ENCODE measurements at places on chromosomes 12 and 14. TPM values are rescaled to one million over a fixed set of nuclear protein-coding genes. Genes with fewer than 3 reads are reported as not detected.
A peak's percentile ranks its signal among the peaks of the same experiment; 100 is the strongest.

DNA sequence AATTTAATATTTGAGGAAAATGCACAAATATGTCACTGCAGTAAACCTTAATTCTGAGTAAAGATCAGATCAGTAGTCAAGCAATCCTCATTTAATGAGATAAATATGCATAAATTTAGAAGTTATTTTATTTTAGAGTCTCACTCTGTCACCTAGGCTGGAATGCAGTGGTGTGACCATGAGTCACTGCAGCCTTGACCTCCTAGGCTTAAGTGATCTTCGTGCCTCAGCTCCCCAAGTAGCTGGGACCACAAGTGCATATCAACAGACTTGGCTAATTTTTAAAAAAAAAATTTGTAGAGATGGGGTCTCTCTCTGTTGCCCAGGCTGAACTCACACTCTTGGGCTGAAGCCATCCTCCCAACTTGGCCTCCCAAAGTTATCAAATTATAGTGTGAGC lies 41.3 kb downstream of the LMO3 start:
- no peak for DNase-seq

The TAS2R31 gene
- 0.90 TPM for polyA plus RNA-seq

DNA sequence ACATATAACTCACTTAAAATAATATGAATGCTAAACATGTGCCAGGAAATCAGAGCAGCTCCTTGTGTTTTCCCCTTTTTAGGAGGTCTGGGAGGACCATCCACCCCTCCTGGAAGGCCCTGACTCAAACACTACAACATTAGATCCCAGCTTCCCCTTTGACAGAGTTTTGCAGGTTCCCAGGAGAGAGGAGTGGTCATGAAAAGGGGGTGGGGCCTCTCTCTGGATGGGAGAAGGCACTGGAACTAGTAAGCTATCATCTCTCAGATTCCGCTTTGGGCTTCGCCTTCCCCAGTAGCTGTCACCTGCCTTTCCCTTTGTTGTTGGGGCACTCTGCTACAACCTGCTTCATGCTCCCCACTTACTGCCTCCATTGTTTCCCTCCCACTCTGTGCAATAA lies 149.2 kb downstream of the ZFP36L1 start:
- no peak for DNase-seq

DNA sequence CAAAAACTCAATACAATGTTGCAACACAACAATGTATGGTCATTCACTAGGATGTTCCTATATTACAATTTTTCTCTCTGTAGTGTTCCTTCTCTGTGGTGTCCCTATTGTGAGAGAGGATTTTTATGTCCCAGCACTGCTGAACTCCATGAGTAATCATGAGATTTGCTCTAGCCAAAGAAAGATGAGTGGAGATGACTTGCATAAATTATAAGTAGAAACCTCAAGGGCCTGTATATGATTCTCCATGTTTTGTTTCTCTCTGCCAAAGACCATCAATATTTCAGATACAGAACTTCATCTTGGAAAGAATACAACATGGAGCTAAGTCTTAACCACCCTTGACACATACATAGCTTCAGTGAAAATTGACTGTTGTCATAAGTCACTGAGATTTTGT lies 579.1 kb downstream of the TMTC2 start:
- DNase-seq: no peak

DNA sequence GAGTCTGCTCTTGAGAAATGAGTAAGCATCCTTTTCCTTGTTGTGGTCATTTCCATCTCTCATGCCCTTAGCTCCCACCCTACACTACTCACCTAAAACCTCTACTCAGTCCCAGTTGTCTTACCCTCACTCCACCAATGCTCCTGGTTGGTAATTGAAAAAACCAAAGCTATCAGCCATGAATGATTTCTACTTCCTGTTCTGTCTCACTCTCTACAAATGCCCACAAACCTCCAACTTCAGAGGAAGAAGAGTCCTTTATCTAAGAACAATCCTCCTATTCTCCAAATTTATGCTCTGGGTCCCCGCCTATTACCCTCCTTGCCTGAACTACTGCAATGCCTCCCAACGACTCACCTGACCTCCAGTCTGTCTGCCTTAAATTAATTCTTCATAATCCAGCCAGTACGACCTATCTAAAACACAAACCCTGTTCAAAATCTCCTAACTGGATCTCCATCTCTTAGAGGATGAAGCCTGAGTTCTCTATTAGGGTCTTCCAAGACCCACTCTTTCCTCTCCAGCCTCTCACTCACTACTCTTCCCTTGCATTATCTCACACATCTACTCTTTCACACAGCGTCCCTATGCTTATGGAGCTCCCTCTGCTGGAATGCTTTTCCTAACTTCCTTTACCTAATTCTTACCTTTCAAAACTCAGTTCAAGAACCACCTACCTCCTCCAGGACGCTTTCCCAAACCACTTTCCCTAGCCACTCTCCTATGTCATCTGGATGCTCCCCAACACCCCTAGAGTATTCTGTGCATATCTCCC lies 2.2 kb downstream of the DHRS1 start:
- no peak for DNase-seq

GRCh38 chr12:97398704-97399103 lies 63.9 kb upstream of the RMST start:
- no peak for DNase-seq

DNA sequence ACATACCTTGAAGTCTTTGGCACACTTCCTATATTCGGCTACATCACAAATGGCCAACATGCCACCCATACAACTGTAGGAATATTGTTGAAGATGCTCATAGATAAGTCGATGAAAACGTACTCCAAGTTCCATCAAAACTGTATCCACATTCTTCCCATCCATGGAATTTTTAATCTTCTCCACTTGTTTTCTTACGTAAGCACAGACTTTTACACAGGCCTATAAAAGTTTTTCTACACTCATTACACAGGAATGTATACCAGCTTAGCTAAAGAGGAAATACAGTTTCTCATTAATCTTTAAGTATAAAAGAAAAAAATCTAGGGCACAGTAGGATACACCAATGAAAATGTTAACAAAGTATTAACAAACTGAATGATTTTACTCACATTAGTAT lies 59.1 kb downstream of the EXOC5 start:
- DNase-seq: no peak

The CD163L1 gene
- polyA plus RNA-seq: 5.5 TPM

DNA sequence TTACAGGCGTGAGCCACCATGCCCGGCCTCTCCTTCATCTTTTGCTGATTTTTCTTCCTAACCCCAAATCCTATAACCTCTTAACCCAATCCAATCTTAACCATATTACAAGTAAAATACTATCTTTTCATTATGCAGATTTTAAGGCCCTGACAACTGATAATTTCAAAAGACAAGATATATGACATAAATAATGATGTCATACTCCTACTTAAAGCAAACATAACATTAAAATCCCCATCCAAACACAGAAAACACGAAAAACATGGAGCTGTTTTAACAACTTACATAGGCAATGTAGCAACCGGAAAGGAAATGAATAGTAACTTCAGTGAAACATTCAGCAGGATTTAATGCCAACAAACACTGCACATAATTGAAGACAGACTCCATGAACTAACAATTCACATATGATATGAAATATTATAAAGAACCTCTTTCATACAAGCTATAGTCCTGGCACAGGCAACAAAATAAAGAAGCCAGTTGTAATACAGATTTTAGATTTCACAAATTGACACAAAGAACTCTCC lies 21.5 kb downstream of the USP44 start:
- no peak for DNase-seq

The ACVRL1 gene
- polyA plus RNA-seq: 52.0 TPM

GRCh38 chr14:71482671-71483070 lies 449.6 kb upstream of the RGS6 start:
- DNase-seq: peak; percentile 19

The RNASE1 gene
- polyA plus RNA-seq: 192 TPM

The FMNL3 gene
- polyA plus RNA-seq: 26.2 TPM

GRCh38 chr12:1646569-1647284 lies 17.7 kb downstream of the WNT5B start:
- no peak for DNase-seq

The KRT1 gene
- polyA plus RNA-seq: 20.8 TPM
